ENCODE measurements at places on chromosomes 3 and 15. TPM values are rescaled to one million over a fixed set of nuclear protein-coding genes. Genes with fewer than 3 reads are reported as not detected.

NOX5 gene
- 0.31 TPM for total RNA-seq

CDCP1 gene
- total RNA-seq, result 13.6 TPM

DUOXA2 gene
- total RNA-seq, result not detected

DENND6A gene
- total RNA-seq, result 6.4 TPM

ATP13A3 gene
- 25.5 TPM for total RNA-seq

All from A549 treated with CpdA at 1 μM for 4 hours (cell line).